ENCODE measurements at places on chromosomes 13 and 19.

- H3K4me1 ChIP-seq = peaks cover 47% of the 10 kb centered on the region
- peak overlapping the region; percentile 91 for H3K27ac ChIP-seq
- H3K36me3 ChIP-seq = no peaks in the 10 kb centered on the region
- peak overlapping the region; percentile 21 for H3K4me3 ChIP-seq
- no peaks in the 10 kb centered on the region for H3K27me3 ChIP-seq
Observed at GRCh38 chr19:43467276-43467675, 1.9 kb upstream of the LYPD3 start.

- peaks cover 44% of the 10 kb centered on the region for H3K4me1 ChIP-seq
- no peaks in the 10 kb centered on the region for H3K27me3 ChIP-seq
- peak overlapping the region; percentile 89 for H3K27ac ChIP-seq
- DNase-seq = no peak
Observed at GRCh38 chr19:1214299-1214861, 8.8 kb downstream of the STK11 start.

DNA sequence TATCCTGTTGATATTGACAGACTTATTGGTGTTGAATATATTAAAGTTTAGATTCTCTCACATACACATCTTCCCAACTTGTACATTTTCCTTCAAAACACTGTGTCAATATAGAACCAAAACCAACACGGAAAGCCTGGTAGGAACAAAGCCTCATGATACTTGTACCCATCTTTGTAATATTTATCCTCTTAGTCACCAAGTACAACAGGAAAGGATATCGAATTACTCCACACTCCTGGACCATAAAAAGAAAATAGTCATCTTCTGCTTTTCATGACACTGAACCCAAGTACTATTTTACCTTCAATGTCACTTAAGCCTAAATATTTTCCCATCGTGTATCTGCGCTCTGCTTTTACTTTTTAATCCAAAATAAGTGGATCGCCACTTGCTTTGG is 702.9 kb upstream of the PCDH9 start:
- no peaks in the 10 kb centered on the region for H3K27me3 ChIP-seq
- H3K36me3 ChIP-seq = no peaks in the 10 kb centered on the region
- H3K4me1 ChIP-seq = peaks cover 20% of the 10 kb centered on the region
- no peak overlapping the region for H3K27ac ChIP-seq
- no peak overlapping the region for H3K4me3 ChIP-seq

DNA sequence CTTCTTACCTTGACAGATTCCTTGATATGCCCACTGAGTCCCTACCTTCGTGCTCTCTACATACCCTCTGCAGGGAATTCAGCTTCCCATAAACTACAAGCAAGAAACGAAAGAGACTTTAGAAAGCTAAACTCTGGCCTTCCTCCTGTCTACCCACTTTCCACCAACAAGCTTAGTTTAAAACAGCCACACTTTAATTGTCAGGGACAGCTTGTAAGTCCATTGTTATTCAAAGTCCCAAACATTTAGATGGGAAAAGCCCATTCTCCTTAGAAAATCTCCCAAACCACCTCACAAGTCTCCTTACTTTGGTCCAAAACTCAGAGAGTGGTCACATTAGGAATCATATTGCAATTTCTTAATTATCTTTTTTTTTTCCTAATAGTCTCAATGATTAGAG is 2695.8 kb downstream of the PCDH9 start:
- no peaks in the 10 kb centered on the region for H3K27me3 ChIP-seq
- no peak overlapping the region for H3K4me3 ChIP-seq
- no peaks in the 10 kb centered on the region for H3K4me1 ChIP-seq
- H3K27ac ChIP-seq = no peak overlapping the region
- no peaks in the 10 kb centered on the region for H3K36me3 ChIP-seq

DNA sequence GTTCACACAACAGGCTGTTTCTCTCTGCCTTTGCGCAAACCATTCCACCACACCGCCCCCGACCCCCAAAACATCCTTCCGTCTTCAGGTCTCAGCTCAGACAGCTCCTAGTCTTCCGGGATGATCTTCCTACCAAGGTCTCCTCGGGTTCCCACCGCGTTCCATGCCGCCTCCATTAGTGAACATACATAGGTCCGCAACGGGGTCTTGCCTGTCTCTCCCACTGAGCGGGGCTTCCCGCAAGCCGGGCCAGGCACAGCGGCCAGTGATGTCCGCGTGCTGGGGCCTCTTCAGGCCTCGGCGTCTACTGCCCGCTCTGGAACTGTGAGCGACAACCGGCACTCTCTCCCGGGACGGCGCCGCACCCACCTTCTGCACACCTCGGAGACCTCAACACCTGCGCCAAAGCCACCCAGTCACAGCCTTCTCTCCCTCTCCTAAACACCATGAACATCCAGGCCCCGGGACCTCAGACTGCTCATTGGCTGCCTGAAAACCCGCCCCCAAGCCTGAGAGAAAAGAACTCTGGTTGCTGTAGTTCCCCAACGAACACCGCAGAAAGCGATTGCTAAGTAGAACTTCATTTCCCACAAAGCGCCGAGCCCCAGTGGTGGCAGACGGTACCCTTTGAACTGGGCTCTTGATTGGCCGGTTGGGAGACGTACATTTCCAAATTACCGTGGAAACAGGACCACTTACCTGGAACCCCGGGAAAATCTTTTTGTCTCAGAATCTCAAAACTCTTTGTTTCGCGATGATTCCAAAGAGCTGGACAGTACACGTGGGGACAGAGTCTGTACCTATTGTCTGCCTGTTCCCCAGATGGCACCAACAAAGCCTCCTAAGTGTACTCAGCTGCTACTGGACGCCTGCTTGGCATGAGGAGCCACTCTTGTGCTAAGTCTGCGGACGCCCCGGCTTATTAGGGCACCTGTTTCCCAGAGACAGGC is 9.5 kb downstream of the DYRK1B start:
- H3K4me3 ChIP-seq = no peak overlapping the region
- peaks cover 33% of the 10 kb centered on the region for H3K36me3 ChIP-seq
- no peaks in the 10 kb centered on the region for H3K27me3 ChIP-seq
- DNase-seq = no peak
- H3K4me1 ChIP-seq = no peaks in the 10 kb centered on the region

DNA sequence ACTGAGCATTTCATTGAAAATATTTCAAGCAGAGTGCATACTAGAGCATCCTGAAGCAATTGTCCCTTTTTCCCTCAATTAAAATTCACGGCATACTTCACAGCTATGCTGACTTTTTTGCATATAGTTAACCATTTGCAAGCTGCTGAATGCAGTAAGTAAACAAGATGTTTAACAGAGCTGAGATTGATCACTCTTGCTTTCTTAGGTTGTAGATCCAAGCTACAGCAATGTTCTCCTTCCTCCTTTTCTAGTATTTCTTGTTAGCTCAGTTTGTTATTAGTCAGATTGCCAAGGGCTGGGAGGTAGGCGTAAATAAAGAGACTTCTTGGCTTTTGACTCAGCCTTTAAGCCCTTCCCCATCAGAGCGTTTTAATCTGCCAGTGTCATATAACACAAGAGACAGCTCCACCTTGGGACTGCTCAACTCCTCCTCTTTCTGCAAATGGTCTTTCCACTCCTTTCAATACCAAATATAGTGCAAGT is at the start of gene SLITRK6:
Gene SLITRK6 (minus strand): TSS at position 323 of the 486 bp plus-strand sequence. CDS start 2,911 bp downstream, outside the sequence.
- no peaks in the 10 kb centered on the region for H3K36me3 ChIP-seq
- peak within 1 kb of the TSS; percentile 91 for H3K27ac ChIP-seq
- H3K4me1 ChIP-seq = peaks cover 15% of the 10 kb centered on the region

DNA sequence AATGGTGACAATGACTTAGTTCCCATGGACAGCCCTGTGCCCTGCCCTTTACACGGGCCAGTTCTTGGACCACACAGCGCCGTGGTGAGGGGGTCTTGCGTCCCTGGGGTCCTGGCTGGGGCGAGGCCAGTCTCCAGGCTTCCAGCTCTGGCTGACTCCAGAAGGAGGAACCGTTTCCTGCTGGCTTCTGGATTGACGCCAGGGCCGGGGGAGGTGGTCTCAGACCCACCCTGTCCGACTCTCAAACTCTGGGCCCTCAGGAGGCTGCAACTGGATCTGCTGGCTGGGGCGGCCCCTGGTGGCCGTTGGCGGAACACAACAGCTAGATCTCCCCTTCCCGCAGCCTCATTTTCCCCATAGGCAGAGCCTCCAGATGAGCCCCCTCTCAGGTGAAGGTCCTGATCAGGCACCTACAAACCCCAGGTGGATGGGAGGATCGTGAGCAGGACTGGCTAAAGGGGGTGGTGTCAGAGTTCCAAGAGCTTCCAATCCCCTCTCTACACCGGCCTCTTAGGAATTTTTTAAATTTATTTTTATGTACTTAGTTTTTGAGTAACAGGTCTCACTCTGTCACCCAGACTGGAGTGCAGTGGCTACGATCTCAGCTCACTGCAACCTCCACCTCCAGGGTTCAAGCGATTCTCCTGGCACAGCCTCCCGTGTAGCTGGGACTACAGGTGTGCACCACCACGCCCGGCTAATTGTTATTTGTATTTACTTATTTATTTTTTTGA is 8.0 kb downstream of the CCDC194 start:
- peak; percentile 72 for DNase-seq
- H3K4me1 ChIP-seq = peaks cover 4% of the 10 kb centered on the region
- H3K4me3 ChIP-seq = no peak overlapping the region
- H3K36me3 ChIP-seq = no peaks in the 10 kb centered on the region
- no peaks in the 10 kb centered on the region for H3K27me3 ChIP-seq

DNA sequence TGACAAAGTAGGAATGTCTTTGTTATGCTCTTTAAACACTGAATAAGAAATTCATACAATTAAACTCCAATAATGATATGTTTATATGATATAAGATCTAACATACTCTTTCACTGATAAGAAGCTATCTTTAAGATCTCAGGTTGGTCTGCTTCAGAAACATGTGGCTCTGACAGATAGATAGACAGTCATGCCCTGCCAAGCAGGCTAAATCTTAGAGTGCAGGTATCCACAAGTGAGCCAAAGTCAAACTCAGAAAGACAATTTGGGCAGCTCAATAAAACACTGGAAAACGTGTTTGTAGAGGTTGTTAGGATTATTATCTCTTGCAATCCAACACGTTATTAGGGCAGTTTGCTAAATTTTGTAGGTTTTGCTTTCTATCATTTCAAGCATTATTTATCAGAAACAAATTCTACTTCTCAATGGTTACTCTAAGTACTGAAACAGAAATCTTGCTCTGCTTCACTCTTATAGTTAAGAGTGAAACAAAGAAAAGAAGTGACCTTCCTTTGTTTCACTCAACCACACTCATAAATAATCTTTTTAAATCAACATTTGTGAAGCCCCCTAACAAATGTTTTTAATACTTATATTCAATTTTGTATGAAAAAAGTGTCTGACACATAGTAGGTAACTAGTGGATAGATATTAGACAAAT is 1255.6 kb downstream of the DIAPH3 start:
- no peak overlapping the region for H3K27ac ChIP-seq
- no peaks in the 10 kb centered on the region for H3K4me1 ChIP-seq
- no peaks in the 10 kb centered on the region for H3K36me3 ChIP-seq
- no peak overlapping the region for H3K4me3 ChIP-seq

- no peak overlapping the region for H3K27ac ChIP-seq
- peaks cover 6% of the 10 kb centered on the region for H3K4me1 ChIP-seq
- no peaks in the 10 kb centered on the region for H3K27me3 ChIP-seq
- no peak for DNase-seq
- no peaks in the 10 kb centered on the region for H3K36me3 ChIP-seq
Observed at GRCh38 chr13:109331898-109332297, 454.5 kb downstream of the IRS2 start.

DNA sequence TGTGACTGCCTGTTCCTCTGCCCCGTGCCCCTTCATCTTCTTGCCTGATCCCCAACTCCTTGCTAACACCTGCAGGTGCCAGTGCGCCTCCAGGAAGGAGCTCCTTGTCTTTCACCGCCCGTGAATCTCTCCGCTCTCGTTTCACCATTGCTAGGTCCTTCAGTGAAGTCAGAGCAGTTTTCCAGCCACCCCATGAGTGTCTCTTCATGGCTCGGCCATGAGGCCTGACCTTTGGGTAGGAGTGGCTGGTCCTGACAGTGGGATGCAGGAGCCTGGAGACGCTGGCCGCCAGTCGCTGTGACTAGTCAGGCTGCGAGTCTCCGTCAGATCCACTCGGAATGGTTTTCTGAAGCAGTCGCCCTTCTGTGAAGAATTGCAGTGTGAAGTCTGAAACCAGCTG is 43.8 kb downstream of the ING1 start:
- H3K36me3 ChIP-seq = no peaks in the 10 kb centered on the region
- H3K4me3 ChIP-seq = no peak overlapping the region
- no peak for DNase-seq
- no peaks in the 10 kb centered on the region for H3K27me3 ChIP-seq
- H3K27ac ChIP-seq = no peak overlapping the region

Data from MCF 10A (cell line).